Endothelial cell (in vitro differentiated cells): ENCODE measurements at places on chromosomes 12 and 14. TPM values are rescaled to one million over a fixed set of nuclear protein-coding genes. Genes with fewer than 3 reads are reported as not detected.

The KRT79 gene
- not detected for total RNA-seq

The ESR2 gene
- not detected for total RNA-seq

The C12orf54 gene
- total RNA-seq: not detected

The SDR9C7 gene
- not detected for total RNA-seq

The EML5 gene
- total RNA-seq: 0.13 TPM

The ATL1 gene
- total RNA-seq: 4.7 TPM

DNA sequence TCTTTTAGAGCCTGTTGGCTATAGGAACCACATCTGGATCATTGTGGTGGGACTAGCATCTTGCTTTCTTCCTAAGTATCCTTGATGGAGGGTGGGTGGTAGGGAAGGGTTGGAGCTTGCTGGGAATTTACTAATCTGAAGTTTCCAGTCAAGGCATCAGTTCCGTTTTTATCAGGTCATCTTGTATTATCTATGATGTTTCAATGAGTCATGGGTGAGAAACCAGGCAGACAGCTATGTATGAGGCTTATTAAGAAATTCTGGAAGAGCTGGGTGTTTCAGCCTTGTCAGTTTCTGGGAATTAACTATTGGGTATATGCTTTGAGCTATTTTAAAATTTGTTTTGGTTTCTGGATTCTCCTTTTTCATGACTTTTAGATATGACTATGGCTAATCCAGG, 11.3 kb downstream of the TSFM start:
- DNase-seq: no peak

DNA sequence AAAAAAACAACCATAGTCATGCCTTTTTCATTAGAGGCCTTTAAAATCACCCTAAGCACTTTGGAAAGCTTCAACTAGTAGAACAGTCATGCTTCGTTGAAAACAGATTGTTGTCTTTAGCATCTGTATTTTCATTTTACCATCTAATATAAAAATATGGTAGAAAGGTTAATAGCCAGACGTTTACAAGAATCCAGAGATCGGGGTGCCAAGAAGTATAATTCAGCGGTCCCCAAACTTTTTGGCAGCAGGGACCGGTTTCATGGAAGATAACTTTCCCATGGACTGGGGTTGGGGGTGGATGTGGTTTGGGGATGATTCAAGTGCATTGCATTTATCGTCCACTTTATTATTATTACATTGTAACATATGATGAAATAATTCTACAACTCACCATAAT, 138.4 kb downstream of the GLT1D1 start:
- no peak for DNase-seq

DNA sequence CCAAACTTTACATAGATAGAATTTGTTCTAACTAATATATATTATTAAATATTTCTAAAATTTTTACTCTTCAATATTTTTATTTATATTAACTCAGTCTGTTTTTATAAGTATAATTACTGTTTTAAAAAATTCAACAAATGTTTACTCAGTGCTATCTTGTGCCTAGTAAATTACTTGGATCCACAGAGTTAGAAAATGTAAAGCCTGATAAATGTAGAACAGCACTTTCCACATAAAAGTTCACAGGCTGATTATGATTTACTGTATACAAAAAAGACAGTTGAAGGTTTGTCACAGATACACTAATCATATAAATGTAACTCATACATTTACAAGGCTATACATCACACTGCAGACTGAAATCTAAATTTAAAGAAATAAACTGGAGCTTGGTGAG, 170.0 kb downstream of the FOXG1 start:
- no peak for DNase-seq

- no peak for DNase-seq
Observed at GRCh38 chr12:95487024-95487423, 13.1 kb downstream of the METAP2 start.

DNA sequence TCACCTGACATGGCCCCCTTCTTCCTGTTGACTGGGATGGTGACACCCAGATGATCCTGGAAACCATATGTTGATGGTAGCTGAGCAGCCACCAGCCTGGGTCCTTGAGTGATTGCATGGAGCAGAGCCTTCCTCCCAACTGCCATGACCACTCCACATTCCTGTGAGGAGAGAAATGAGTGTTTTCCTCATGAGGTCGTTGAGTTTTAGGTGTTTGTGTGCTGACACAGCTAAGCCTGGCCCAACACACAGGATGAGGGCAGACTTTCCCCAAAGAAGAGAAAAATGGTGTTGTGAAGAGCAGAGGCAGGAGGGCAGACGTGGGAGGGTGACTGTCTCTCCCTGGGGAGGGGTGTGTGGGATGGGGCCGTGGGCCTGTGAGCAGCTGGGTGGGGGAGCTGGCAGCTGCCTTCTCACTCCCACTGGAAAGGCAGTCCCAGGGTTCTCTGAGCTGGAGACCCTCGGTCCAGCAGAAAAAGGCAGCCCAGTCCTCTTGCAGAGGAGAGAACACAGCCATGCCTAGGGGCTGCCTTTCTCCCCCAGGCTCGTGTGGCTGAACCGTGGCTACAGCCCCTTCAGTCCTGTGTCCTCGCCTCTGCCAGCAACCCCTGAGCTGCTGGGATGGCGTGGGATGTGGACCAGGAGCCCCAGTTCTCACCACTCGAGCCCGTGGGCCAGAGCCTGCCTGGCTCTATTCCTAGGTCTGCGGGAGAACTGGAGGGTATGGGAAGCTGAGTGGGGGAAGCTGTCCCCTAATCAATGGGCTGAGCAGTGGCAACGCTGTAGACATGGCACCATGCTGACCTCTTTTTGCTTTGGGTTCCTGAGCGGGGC, 257.0 kb downstream of the ADGRD1 start:
- no peak for DNase-seq
